ENCODE measurements at places on chromosomes 1 and 21.

GRCh38 chr1:197862671-197863070 lies 39.8 kb upstream of the C1orf53 start:
- no peak for DNase-seq

DNA sequence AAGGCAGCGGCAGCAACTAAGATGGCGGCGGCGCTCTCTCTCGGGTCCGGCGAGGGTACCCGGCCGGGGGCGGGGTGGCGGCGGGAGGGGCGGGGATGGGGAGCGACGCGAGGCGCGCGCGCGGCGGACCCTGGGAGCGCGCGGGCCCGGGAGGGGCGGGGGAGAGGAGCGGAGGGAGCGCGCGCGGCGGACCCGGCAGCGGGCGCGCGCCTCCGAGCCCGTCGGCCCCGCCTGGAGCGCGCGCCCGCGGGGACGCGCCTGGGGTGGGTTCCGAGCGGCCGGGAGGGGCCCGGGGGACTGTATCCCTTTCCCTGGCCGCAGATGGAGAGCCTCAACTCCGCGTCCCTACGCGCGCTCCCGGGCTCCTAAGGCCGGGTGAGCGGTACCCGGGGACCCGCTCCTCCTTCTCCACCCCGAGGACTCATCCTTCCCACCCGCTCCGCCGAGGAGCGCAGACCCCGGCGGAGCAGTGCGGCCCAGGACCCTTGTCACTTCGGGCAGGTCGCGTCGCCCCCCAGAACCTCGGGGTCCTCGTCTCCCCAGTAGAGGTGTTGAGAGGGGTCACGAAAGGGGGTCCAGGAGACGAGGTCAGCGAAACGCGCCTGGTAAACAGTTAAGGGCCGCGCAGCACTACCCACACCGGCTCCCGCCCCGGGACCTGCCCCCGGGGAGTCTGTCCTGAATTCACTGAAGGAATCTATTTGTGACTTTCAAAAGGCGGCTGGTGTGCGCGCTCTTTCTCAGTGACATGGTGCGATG lies at the start of gene CLSTN1:
CLSTN1 (minus strand) TSS at position 23 of the 759 bp plus-strand sequence. CDS start 232 bp downstream, outside the sequence.
- peak; percentile 89 for DNase-seq

DNA sequence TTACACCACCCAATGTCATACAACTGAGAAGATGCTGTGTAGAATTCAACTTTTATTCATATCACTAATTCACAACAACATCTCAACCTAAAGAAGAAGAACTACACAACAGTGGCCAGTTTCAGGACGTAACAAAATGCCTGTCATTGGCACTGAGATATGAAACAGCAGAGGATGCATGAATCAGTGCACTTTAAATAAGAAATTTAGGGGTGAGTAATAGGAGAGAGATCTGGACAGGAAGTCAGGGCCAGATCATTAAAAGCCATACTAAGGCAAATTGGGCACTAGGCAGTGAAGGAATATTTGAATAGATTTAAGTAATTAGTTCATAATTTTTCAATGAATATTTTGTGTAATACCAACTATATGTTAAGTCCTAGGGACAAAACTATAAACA lies 510.5 kb downstream of the PLPP3 start:
- DNase-seq, result no peak

DNA sequence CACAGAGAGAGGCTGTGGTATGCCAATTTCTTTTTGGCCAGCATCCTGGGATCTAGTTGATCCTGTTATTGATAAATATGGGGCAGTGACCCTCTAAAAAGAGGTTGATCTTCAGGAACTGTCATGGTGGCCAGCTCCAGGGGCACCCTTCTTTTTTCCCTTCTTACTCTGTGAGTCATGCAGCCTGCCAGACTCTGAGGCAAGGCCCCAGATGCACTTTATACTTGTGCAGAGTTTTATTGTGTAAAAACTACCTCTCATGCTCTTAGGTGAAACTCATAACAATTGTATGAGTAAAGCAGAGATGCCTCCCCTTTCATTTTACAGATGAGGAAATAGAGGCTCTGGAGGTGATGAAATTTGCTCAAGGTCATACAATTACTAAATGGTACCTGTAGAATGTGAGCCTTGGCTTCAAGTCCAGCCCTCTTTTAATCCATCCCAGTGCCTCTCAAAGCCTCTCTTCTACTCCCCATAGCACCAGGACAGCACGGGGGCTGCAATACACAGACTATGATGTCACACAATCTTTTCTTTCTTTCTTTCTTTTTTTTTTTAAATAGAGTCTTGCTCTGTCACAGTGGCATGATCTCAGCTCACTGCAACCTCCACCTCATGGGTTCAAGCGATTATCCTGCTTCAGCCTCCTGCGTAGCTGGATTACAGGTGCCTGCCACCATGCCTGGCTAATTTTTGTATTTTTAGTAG lies 387.8 kb downstream of the KCNH1 start:
- DNase-seq, result no peak

GRCh38 chr1:84247425-84248220 lies 53.9 kb upstream of the SAMD13 start:
- DNase-seq, result no peak

GRCh38 chr1:241396747-241397681 lies 40.0 kb upstream of the RGS7 start:
- no peak for DNase-seq

GRCh38 chr21:34602061-34602460 lies 12.9 kb downstream of the RCAN1 start:
- DNase-seq, result no peak

DNA sequence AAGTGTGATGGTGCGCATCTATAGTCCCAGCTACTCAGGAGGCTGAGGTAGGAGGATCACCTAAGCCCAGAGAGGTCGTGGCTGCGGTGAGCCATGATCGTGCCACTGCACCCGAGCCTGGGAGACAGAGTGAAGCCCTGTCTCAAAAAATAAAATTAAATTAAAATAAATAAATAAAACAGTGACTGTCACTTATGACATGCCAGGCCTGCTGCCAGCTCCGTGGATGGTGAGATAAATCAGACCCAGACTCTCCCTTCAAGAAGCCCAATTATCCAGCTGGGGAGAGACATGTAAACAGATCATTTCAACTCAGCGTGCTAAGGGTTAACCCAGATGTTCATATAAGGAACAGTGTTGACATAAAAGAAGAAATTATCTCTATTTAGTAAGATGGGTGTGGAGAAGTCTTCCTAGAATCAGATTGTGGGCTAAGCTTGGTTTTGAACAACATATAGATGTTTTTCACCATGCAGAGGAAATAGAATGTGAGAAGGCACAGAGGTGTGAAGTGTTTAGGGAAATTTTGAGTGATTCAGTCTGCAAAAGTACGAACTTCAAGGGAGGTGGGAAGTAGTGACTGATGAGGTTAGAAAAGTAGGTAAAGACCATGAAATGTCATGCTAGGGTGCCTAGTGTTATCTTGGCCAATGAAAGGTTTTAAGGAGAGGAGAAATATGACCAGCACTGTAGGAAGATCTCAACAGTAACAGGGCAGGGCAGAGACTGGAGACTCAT lies 18.3 kb downstream of the YARS1 start:
- no peak for DNase-seq

DNA sequence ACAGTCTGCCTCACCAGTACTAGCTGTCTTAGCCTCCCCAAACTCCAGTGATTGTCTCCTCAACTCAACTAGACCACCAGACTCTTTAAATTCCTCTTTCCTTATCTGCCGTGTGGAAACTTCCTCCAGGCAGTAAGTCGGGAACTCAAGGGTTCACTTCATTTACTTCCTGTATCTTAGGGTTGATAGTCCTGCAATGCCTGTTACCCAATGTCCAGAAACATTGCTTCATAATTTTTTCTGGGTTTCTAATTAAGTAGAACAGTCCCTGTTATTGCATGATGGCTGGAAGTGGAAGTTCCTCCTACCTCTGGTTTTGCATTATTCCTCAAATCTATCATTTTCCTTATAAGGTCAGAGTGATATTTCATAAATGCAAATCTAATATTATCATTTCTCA lies 60.8 kb upstream of the RNF11 start:
- DNase-seq, result no peak

DNA sequence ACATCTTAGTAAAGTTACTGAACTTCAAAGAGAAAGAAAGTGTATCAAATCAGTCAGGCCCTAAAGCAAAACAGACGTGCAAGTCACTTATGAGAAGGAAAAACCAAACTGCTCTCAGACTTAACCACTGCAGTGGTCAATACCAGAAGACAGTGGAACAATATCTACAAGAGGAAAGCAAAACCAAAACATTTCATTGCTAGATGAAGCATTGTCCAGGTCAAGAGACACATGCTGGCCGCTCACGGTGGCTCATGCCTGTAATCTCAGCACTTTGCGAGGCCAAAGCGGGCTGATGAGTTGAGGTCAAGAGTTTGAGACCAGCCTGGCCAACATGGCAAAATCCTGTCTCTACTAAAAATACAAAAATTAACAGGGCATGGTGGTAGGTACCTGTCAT lies 82.0 kb upstream of the MROH9 start:
- DNase-seq, result no peak

DNA sequence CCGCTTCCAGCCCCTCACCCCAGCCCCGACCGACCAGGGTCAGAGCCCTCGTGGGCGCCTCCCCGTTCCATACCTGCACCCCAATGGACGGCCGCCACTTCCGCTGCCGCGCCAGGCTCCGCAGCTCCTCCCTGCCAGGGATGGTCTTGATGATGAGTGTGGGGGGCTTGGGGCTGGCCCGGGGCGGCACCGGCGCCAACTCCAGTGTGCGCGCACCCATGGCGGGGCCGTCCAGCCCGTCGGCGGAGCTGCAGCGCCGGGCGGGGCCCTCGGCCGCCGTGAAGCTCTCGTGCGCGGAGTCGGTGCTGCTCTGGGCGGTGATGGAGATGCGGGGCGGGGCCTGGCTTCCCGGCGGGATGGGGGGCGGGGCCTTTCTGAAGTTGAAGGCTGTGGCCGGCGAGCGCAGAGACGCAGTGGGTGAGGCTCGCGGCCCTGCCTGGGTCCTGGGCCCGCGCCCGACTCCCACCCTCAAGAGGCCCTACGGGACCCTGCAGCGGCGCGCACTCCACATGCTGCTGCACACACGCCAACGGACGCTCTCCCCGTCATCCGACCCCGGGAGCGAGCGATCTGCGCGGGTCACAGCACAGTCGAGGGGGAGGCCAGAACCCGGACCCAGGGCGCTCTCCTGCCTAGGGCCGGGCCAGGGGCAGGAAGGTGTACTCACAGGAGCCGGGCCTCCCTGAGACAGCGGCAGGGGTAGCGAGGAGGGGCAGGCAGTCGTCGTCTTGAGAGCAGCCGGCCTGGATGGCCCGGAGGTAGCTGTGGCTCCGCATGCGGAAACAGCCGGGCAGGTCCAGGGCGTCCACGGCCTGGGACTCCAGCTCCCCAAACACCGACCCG lies 26.1 kb upstream of the SMIM12 start:
- no peak for DNase-seq

All from hematopoietic multipotent progenitor cell (in vitro differentiated cells).